Hematopoietic multipotent progenitor cell treated with erythropoietin and hydrocortisone succinate and interleukin-3 and kit ligand, for 8 days (in vitro differentiated cells): ENCODE measurements at places on chromosomes 2 and 18.
A peak's percentile ranks its signal among the peaks of the same experiment; 100 is the strongest.

- DNase-seq, result no peak
Observed at GRCh38 chr18:7598167-7599047, 31.3 kb downstream of the PTPRM start.

DNA sequence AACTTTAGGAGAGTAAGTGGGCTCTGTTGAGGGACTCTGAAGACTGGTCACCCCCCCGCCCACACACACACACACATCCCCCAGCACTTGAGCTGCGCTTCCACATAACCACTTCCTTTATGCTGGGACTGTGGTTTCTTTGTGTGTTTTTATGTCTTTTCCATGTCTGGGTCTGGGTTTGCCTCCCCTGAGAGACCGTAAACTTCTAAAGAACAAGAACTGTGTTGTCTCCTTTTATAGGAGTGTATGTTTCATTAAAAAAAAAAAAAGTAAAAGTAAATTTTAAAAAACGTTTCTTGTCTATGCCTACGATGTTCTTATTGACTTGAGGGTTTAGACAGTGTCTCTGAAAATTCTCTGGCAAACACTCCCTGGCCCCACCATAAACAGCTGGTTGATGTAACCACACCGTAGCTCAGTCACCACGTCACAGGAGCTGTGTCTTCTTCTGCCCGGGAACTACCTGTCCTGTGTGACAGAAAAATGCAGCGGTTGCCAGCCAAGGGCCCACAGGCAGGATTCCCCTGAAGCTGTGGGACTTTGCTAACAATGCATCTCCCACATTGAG is 68.0 kb downstream of the KLHL29 start:
- peak; percentile 6 for DNase-seq

GRCh38 chr2:161354106-161354505 is 45.9 kb downstream of the PSMD14 start:
- no peak for DNase-seq

DNA sequence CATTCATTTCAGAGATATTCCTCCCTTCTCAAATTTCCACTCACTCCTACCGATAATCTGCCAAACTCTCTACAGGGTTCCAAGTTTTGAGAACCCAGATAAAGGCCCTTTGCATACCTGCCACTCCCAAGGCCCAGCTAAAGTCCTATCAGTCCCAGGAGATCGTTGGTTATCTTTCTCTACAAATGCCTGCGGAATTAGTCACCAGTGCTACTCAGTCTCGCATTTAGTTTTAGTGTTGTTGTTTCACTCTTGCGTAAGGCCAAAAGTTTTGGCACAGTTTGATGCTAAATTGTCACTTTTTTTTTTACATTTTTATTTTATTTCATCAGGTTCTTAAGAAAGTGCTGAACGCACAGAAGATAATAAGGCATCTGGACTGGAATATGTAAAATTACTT is 29.2 kb upstream of the SETBP1 start:
- no peak for DNase-seq

DNA sequence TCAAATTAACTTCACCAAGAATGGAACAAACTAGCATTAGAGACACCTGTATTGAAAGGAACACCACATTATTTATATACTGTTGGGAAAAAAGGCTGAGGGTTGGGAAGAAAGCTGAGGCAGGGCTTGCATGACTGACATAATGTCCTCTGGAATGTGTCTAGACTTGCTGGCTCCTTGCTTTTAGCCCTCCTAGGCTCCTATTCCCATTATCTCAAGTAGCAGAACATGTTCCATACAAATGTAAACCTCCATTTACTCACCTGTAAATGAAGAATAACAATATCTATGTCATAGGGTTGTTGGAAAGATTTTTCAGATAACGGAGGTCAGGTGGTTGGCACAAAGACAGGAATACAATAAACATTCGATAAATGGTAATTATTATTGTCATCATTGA is 976 bp upstream of the ACADL start:
- no peak for DNase-seq

- DNase-seq, result no peak
Observed at GRCh38 chr2:17557596-17557995, 17.1 kb downstream of the VSNL1 start.

DNA sequence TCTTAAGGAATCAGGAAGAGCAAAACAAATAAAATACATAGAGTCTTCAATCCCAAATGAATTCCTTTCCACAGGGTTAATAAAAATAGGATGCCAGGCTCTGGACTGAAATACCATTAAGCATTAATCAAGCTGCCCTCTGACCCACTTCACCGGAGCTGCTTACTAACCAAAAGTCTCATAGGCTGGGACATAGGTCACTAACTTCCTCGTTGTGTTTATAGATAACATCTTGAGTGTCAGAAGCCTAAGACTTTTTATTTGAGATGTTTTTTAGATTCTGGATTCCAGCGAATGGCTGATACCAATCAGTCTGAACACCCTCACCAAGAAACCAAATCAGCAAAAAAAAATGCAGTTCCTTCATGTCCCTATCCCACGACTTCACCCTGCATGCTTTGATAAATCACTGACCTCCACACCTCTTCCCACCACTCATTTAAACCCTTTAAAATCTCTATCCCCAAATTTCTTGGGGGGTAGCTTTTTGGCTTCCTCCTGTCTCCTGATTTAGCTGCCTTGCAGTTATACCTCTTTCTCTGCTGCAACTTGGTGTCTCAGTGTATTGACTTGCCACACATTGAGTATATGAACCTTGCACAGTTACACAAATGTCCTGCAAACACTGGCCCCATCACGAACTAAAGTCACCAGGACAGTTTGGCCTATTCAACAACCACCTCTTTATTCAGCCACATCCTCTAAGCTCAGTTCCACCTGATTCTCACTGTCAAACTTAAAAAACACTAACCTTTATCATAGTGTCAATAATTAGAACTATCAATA is 399.3 kb downstream of the METTL4 start:
- no peak for DNase-seq
